ENCODE measurements at places on chromosomes 7 and 10.

- no peak for DNase-seq
These were observed 148.8 kb downstream of the FAM107B start for GRCh38 chr10:14625765-14626525.

- no peak for DNase-seq
These were observed at the start of gene CTTNBP2 for GRCh38 chr7:117873310-117874190. Gene CTTNBP2, minus strand, starts transcription at chr7:117873441. Its CDS starts 26 bp downstream, at chr7:117873415.

- no peak for DNase-seq
These were observed 22.0 kb upstream of the CUX1 start for GRCh38 chr7:101795461-101795860.

DNA sequence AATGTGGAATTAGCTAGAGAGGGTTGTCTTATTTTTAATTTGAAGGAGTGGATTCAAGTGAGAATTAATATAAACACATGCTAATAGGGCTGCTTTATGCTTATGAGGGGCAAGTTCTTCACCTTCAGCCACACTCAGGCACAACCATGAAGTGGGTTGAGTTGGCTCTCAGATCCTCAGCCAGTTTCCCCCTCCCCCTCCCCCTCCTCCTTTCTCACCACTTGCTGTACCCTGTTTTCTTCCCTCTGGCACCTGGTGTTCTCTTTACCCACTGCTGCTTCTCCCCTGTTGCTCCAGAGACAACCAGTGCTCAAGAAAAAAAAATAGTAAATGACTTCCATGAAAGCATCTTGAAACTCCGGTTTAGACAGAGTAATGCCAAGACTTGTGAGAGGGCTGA lies 1083.3 kb downstream of the CNTNAP2 start:
- DNase-seq = no peak

DNA sequence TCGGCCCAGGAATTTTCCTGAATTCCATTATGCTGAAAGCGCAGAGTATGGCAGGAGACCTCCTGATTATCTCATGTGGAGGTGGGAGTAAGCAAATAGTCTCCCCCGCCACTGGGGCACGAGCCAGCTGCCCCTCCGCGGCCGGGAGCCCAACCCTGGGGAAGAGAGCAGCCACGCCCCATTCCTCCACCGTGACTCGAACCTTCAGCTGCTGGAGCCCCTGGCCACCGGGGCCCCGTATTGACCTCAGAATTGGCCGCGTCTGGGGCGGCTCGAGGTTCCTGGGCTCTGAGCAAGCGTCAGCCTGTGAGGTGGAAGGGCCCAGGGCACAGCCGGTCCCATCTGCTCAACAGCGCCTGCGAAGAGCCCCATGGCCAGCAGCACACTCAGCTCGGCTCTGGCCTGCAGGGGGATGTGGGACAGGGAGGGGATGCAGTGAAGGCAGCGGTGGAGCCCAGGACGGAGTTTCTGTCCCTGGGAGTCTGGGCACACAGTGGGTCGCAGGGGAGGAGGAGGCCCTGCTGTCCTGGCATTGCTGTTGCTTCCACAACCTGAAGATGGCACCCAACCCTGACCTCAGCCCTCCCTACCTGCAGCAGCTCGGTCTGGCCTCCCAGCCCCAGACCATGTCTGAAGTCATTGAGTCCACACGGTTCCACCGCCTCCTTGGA lies 97.8 kb downstream of the CHST15 start:
- DNase-seq = no peak

- no peak for DNase-seq
These were observed 125.6 kb downstream of the VIPR2 start for GRCh38 chr7:159019111-159019510.

DNA sequence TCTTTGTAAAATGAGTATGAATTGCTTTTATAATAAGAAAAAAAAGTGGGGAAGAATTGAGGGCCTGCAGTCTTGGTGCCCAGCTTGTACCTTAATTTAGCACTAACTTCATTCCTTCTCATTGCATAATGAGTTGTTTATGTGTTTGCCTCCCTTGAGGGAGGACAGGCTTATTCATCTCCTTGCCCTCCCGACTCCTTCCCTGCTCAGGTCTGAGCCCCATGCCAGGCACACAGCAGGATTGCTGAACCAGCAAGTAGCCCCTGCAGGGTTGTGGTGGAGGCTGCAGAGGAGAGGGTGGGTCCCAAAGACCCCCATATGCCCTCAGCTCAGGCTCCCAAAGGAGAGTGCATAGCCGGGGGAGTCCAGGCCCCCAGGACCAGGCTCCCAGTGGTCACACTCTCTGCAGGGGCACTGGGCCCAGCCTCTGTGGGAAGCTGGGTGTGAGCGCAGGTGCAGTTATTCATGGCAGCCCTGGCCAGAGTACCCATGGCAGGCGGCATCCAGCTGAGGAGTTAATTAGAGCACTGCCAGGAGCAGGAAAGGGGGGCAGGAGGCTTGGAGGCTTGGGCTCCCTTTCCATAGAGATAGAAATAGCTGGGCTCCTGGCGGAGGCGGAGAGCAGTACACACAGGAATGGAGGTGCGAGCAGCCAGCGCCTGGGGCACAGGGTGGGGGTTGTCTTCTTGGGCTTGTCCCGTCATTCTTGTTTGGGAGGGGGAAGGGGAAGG lies 28.2 kb upstream of the GOLGA7B start:
- DNase-seq = no peak

DNA sequence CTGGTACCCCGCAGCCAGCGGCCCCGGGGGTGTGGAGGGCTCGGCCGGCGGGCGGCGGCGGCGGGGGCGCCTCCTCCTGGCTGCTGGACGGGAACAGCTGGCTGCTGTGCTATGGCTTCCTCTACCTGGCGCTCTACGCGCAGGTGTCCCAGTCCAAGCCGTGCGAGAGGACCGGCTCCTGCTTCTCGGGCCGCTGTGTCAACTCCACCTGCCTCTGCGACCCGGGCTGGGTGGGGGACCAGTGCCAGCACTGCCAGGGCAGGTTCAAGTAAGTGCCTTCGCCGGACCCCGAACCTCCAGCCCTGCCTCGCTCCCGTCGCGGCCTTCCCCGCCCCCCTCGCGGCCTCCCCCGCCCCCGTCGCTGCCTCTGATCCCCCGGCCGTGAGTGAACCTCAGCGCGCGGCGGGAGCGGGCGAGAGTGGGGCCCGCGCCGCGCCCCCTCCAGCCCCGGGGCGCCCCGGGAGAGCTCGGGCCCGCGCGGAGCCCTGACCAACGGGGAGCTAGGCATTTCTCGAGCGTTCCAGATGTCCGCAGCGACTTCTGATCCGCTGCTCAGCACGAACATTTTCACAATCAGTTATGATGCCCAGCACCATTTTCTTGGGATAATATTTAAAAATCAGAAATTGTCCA lies 727 bp downstream of the ATRNL1 start:
- DNase-seq = no peak

DNA sequence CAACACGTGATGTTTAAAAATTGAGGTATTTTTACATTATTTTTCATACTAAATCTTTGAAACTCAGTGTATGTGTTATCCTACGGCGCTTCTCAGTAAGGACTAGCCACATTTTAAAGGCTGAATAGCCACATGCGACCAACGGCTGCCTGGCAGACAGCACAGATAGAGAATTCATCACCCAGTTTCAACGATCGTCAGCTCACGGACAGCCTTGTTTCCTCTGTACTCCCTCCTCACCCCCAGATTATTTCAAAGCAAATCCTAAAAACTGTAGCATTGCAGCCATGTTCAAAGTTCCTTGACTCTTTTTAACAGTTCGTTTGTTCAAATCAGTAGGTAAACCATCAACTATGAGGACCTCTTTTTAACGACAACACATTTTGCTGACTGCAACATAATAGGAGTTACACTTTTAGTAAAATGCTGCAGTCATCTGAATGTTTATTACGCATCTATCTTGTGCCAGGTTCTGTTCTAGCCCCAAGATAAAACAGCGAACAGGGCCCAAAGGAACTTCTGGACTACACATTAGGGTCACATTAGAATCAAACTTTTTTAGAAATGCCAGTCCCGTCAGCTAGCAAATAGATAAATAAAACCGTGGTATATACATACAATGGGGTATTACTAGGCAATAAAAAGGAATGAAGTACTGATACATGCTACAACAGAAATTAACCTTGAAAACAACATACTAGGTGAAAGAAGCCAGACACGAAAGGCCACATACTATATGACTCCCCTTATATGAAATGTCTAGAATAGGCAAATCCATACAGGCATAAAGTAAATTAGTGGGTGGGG lies 5.7 kb downstream of the OSBPL3 start:
- DNase-seq = no peak

- no peak for DNase-seq
These were observed 96.9 kb downstream of the CD36 start for GRCh38 chr7:80735330-80735729.

GRCh38 chr10:73244866-73245477 lies 2.1 kb downstream of the DNAJC9 start:
- no peak for DNase-seq

DNA sequence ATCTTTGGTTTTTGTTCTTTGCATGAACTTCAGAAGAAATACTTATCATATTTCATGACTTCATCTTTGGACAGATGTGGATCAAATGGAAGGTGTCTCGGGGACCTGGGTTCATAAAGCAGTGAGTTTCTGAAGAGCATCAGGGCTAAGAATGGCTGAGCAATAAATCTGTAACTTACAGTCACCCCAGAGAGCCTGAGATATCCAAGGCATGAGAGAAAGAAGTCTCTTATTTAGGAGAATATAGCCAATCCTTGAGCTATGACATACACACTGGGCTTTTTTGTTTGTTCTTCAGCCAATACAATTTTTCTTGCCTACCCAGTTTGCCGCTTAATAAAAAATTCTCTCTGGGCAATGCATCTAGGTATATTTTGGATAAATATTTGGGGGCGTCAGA lies 252.6 kb upstream of the INHBA start:
- no peak for DNase-seq
